ENCODE measurements at places on chromosomes 4 and X. TPM values are rescaled to one million over a fixed set of nuclear protein-coding genes. Genes with fewer than 3 reads are reported as not detected.
A peak's percentile ranks its signal among the peaks of the same experiment; 100 is the strongest.

Gene TXLNG
- total RNA-seq, result 12.3 TPM

Gene ENAM
- total RNA-seq, result not detected

DNA sequence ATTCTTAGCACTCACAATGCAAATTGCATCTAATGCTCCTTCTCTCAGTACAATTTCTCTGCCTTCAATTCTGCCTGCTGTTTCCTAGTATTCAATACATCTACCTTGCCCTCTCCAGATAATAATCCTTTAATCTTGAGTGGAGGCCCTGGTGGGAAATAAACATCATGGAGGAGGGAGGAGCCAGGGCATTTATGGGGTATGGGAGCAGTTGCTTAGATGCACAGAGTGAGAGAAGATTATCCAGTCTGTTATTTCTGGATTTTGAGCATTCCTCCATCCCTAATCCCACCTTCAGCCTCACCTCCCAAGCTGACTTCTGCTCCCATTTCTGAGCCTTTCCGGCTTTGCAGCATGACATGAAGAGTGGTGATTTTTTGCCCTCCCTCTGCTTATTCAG lies 127.9 kb upstream of the PPP3CA start:
- H3K27me3 ChIP-seq, result peaks cover 14% of the 10 kb centered on the region
- H3K27ac ChIP-seq, result no peak overlapping the region
- no peak overlapping the region for H3K4me3 ChIP-seq
- H3K4me1 ChIP-seq, result no peaks in the 10 kb centered on the region

Gene ABCD1
- total RNA-seq, result 2.5 TPM

Gene PPARGC1A
- total RNA-seq, result not detected

Gene POF1B
- 0.19 TPM for total RNA-seq

DNA sequence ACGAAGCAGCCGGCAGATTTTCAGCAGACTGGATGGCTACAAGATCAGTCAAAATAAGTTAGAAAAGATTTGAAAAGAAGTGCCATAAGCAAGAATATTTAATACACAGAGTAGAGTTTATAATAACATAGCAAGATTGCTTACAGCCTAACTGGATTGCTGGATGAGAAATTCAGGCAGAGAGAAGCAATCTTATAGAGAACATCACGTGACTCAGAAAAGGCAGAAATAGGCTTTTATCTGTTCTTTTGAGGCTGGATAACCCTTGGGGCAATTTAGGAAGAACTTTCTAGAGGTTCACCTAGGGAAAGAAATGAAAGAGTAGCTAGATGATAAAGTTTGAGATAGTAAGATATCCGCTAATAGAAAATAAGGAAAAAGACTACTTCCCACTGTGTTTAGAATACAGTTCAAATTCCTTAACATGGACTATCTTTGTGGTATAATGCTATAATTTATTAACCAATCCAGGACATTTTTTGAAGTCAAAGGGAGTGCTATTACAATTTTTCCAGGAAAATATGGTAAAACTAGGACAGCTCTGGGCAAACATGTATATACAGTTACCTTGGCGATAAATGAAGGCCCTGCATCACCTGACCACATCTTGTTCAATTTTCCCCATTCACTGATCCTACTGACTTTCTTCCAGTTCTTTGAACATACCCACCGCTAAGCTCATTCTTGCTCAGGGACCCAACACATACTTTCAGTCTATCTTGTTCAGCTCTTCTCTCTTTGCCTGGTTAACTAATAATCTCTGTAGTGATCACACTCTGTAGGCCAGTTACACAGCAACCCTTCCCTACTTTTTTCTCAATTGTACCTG lies 12.7 kb upstream of the SPCS3 start:
- H3K36me3 ChIP-seq, result no peaks in the 10 kb centered on the region
- no peak overlapping the region for H3K4me3 ChIP-seq
- no peak for DNase-seq
- peaks cover 19% of the 10 kb centered on the region for H3K27me3 ChIP-seq

DNA sequence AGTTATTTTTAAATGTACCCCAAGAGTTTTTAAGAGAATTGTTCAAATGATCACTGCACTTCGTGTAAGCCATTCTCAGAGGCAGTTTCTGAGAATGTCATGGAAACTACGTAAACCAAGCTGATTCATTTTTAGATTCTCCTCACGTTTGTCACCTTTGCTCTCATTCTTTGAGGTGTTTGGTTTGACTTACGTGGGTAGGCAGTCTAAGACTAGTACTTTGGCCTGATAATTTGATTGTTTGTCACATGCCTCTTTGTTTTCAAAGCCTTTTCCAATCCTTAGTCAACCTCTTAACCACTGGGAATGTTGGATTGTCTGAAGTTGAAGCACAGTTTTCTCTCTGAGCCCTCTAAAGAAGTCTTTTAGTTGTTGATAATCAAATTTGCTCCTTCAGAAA lies 10.5 kb downstream of the SEPTIN11 start:
- no peak overlapping the region for H3K27ac ChIP-seq
- H3K27me3 ChIP-seq, result peaks cover 5% of the 10 kb centered on the region
- peaks cover 19% of the 10 kb centered on the region for H3K4me1 ChIP-seq
- H3K4me3 ChIP-seq, result no peak overlapping the region

GRCh38 chrX:65017451-65017850 lies 41.2 kb upstream of the ZC4H2 start:
- no peaks in the 10 kb centered on the region for H3K27me3 ChIP-seq
- no peaks in the 10 kb centered on the region for H3K4me1 ChIP-seq
- no peak overlapping the region for H3K4me3 ChIP-seq
- no peak overlapping the region for H3K27ac ChIP-seq
- no peak for DNase-seq

Gene TRIM75
- not detected for total RNA-seq

- no peaks in the 10 kb centered on the region for H3K36me3 ChIP-seq
- no peaks in the 10 kb centered on the region for H3K27me3 ChIP-seq
- no peak overlapping the region for H3K27ac ChIP-seq
- no peak for DNase-seq
Measured at GRCh38 chrX:15737190-15737958, 696 bp upstream of the CA5B start.

DNA sequence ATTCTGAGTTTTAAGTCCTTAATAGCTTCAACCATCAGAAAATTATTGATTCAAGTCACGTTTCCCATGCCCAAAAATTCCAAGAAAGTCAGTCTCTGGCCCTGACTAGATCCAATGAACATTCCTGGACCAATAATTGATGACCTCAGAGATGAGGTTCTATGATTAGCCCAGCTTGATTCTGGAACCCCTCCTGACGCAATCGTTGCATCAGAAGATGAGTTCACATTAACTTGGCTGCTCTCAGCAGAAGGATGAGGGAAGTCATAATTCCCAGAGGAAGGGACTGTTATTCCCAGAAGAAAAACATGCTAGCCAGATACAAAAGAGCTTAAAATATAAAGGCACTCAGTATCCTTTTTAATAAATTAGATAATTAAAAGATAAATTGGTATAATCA lies 34.3 kb upstream of the CPEB2 start:
- no peaks in the 10 kb centered on the region for H3K36me3 ChIP-seq
- H3K27ac ChIP-seq, result no peak overlapping the region
- no peaks in the 10 kb centered on the region for H3K4me1 ChIP-seq

DNA sequence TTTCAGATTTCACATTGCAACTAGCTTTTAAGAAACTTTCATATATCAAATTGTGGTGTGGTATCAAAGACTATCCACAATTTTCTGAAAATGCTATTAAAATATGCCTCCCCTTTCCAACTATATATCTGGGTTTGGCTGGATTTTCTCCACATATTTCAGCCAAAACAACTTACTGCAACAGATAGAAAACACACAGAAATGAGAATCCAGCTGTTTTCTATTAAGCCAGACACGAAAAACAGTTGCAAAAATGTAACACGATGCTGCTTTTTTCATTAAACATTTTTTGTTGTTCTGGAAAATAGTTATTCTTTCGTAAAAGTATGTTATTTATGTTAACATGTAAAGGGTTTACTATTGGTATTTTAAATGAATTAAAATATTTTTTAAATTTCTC lies 33.1 kb downstream of the DCTD start:
- DNase-seq, result no peak
- H3K36me3 ChIP-seq, result peaks cover 75% of the 10 kb centered on the region
- H3K27me3 ChIP-seq, result no peaks in the 10 kb centered on the region
- no peaks in the 10 kb centered on the region for H3K4me1 ChIP-seq

- no peak overlapping the region for H3K27ac ChIP-seq
- no peak overlapping the region for H3K4me3 ChIP-seq
- no peak for DNase-seq
Measured at GRCh38 chr4:103011378-103012025, 8.0 kb downstream of the SLC9B1 start.

GRCh38 chrX:39854772-39855747 lies 242.7 kb downstream of the BCOR start:
- H3K36me3 ChIP-seq, result no peaks in the 10 kb centered on the region
- peak; percentile 89 for DNase-seq
- H3K4me3 ChIP-seq, result peak overlapping the region; percentile 77

- no peak overlapping the region for H3K4me3 ChIP-seq
- H3K4me1 ChIP-seq, result no peaks in the 10 kb centered on the region
- H3K27ac ChIP-seq, result no peak overlapping the region
- H3K27me3 ChIP-seq, result no peaks in the 10 kb centered on the region
- H3K36me3 ChIP-seq, result no peaks in the 10 kb centered on the region
- DNase-seq, result no peak
Measured at GRCh38 chr4:107299646-107300045, 263.5 kb upstream of the DKK2 start.

DNA sequence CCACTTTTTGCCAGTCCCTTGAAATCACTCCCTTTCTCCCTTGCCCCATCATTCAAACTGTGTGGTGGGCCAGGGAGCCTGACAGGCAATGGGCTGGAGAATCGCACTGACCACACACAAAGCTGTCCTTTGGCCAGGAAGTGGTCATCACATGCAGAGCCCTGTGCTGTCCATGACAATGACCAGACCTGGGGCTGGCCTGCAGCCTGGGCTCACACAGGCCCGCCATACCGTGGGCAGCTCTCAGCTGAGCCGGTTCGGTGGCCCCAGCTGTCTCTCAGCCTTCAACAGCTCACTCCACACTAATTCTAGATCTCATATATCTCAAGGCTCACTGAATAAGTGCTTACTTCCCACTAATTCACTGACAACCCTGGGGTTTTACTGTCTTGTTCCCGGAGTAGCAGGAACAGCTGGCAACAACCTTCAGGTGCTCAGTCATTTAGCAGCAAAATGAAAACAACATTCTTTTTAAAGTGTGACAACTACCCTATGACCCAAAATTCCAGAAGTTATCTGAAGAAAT lies 48.0 kb downstream of the USP46 start:
- peaks cover 10% of the 10 kb centered on the region for H3K36me3 ChIP-seq
- no peak for DNase-seq
- H3K27me3 ChIP-seq, result no peaks in the 10 kb centered on the region
- no peak overlapping the region for H3K27ac ChIP-seq

GRCh38 chrX:42241421-42241820 lies 318.1 kb upstream of the CASK start:
- H3K36me3 ChIP-seq, result no peaks in the 10 kb centered on the region
- H3K4me3 ChIP-seq, result no peak overlapping the region
- no peaks in the 10 kb centered on the region for H3K4me1 ChIP-seq
- H3K27me3 ChIP-seq, result no peaks in the 10 kb centered on the region

DNA sequence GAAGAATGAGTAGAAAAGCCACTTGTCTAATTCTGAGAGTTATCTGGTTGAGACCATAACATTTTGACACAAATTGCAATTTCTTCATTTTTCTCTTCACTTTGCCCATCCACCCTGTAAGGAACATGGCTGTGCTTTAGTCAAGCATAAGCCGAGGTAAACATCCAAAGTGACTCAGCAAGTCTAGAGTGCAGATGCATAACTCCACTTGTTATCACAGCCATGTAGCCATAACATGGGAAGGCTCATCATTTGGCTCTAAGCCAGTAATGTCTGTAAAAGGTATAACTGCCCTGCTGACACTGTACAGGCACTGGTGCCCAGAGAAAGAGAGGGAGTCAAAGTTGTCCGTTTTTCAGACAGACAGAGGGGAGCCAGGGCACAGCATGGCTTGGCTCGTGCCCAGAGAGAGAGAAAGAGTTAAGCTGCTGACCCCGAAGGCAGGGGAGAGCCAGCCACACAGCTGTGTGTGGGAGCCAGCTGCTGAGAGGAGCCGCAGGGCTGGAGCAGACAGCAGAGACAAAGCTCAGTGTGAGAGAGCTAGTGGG lies 76.9 kb upstream of the EXOC1L start:
- H3K4me3 ChIP-seq, result no peak overlapping the region
- peaks cover 13% of the 10 kb centered on the region for H3K27me3 ChIP-seq
- no peak for DNase-seq
- no peaks in the 10 kb centered on the region for H3K4me1 ChIP-seq

Gene TXK
- total RNA-seq, result 28.6 TPM

Gene FAM9B
- not detected for total RNA-seq

Gene BTK
- 0.47 TPM for total RNA-seq

Gene CXCL11
- not detected for total RNA-seq

- H3K4me3 ChIP-seq, result no peak overlapping the region
- H3K4me1 ChIP-seq, result no peaks in the 10 kb centered on the region
- H3K27me3 ChIP-seq, result no peaks in the 10 kb centered on the region
- DNase-seq, result no peak
- no peaks in the 10 kb centered on the region for H3K36me3 ChIP-seq
Measured at GRCh38 chrX:20361890-20362262, 95.2 kb upstream of the RPS6KA3 start.

Gene PIR
- 9.2 TPM for total RNA-seq

DNA sequence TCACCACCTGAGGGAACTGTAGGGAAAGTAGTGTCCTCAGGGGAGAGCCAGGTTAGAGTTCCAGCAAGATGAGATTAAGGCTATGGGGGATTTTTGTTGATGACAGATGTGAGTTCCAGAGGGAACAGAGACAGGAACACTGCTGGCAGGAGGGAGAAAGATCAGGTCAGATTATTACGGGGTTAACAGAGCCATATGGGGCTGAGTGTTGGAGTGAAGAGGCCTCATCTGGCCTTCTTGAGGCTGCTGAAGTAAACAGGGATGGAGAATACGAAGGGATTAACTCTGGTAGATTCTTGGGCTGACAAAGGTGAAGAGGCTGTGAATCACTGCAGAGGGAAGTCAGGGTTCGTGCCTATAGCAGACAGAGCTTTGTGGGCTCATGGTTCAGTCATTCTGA lies 47.9 kb upstream of the POU4F2 start:
- no peak overlapping the region for H3K4me3 ChIP-seq
- no peaks in the 10 kb centered on the region for H3K4me1 ChIP-seq
- no peak overlapping the region for H3K27ac ChIP-seq

Gene GLRA3
- total RNA-seq, result not detected

Gene TMEM164
- total RNA-seq, result 12.0 TPM

GRCh38 chr4:33255094-33255493 lies 2534.9 kb downstream of the PCDH7 start:
- no peaks in the 10 kb centered on the region for H3K27me3 ChIP-seq
- no peak for DNase-seq
- no peaks in the 10 kb centered on the region for H3K4me1 ChIP-seq
- H3K36me3 ChIP-seq, result no peaks in the 10 kb centered on the region
- no peak overlapping the region for H3K4me3 ChIP-seq

Gene PABPC5
- not detected for total RNA-seq

DNA sequence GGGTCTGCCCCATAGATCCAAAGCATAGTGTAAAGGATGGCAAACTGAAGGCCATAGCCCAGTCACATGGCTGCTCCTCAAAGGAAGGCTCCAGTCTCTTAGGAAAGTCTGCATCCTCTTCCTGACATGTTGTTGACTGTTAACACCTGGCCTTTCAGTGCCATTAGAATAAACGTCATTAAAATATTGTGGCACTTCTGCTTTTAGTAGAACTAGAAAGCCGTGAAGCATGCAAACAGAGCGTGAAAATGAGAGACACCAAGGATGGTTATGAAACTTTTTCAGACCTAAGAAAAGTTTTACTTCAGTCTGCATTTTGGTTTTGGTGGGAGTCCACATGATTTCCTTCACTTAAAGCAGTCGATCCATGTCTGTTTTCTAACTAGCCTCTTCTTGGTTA lies 41.1 kb upstream of the AFF2 start:
- no peak overlapping the region for H3K27ac ChIP-seq
- H3K27me3 ChIP-seq, result no peaks in the 10 kb centered on the region
- DNase-seq, result no peak
- no peaks in the 10 kb centered on the region for H3K36me3 ChIP-seq

Gene TCEAL9
- total RNA-seq, result 3.5 TPM

Gene CT45A10
- not detected for total RNA-seq

Gene SLIT2
- not detected for total RNA-seq
